PC-9 (cell line): ENCODE measurements at places on chromosomes 1 and 21. TPM values are rescaled to one million over a fixed set of nuclear protein-coding genes. Genes with fewer than 3 reads are reported as not detected.

- no peaks in the 10 kb centered on the region for H3K27me3 ChIP-seq
- no peak overlapping the region for H3K4me3 ChIP-seq
- H3K4me1 ChIP-seq = no peaks in the 10 kb centered on the region
- no peak overlapping the region for H3K27ac ChIP-seq
- H3K36me3 ChIP-seq = no peaks in the 10 kb centered on the region
These were observed 59.3 kb upstream of the B3GALNT2 start for GRCh38 chr1:235563513-235564061.

- H3K36me3 ChIP-seq = peaks cover 26% of the 10 kb centered on the region
- H3K27ac ChIP-seq = no peak overlapping the region
- H3K4me1 ChIP-seq = peaks cover 38% of the 10 kb centered on the region
- no peaks in the 10 kb centered on the region for H3K27me3 ChIP-seq
- no peak for DNase-seq
These were observed 5.9 kb downstream of the BACH1 start for GRCh38 chr21:29304597-29304996.

GRCh38 chr1:237879195-237879594, 11.5 kb downstream of the ZP4 start:
- no peak overlapping the region for H3K4me3 ChIP-seq
- no peaks in the 10 kb centered on the region for H3K4me1 ChIP-seq
- DNase-seq = no peak
- H3K27ac ChIP-seq = no peak overlapping the region
- no peaks in the 10 kb centered on the region for H3K27me3 ChIP-seq

DNA sequence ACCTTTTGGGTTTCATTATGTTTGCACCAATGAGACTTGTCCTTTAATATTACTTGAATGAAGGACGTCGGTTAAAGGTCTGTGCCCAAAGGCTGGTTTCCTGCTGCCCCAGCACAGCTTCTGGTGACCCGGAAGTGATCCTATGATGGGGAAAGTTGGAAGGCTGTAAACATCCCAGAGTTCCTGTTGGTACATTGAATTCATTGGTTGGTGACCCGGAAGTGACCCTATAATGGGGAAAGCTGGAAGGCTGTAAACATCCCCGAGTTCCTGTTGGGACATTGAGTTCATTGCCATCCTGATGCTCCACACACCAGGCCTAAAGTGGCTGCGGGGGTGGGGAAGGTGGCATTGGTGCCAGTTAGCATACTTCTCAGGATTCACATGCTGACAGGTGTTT, 187.3 kb downstream of the RYR2 start:
- no peak overlapping the region for H3K4me3 ChIP-seq
- no peaks in the 10 kb centered on the region for H3K4me1 ChIP-seq
- no peak overlapping the region for H3K27ac ChIP-seq
- no peaks in the 10 kb centered on the region for H3K36me3 ChIP-seq
- no peak for DNase-seq
- H3K27me3 ChIP-seq = no peaks in the 10 kb centered on the region

- no peak for DNase-seq
- no peaks in the 10 kb centered on the region for H3K4me1 ChIP-seq
- no peaks in the 10 kb centered on the region for H3K36me3 ChIP-seq
- no peak overlapping the region for H3K27ac ChIP-seq
- H3K4me3 ChIP-seq = no peak overlapping the region
These were observed 76.9 kb upstream of the RGS18 start for GRCh38 chr1:192081359-192081758.

GRCh38 chr1:66860529-66860928, 59.5 kb upstream of the INSL5 start:
- DNase-seq = no peak
- H3K27ac ChIP-seq = no peak overlapping the region
- no peaks in the 10 kb centered on the region for H3K36me3 ChIP-seq
- H3K4me1 ChIP-seq = no peaks in the 10 kb centered on the region
- no peaks in the 10 kb centered on the region for H3K27me3 ChIP-seq

Gene SKI
- 36.2 and 39.1 TPM in 2 replicates for total RNA-seq

Gene SLAMF9
- total RNA-seq = 0.58 and 0.94 TPM in 2 replicates

Gene CFHR4
- total RNA-seq = not detected in 2 replicates

Gene PDPN
- total RNA-seq = not detected in 2 replicates
